Mesothelial cell of epicardium (in vitro differentiated cells): ENCODE measurements at places on chromosomes 7 and 10. TPM values are rescaled to one million over a fixed set of nuclear protein-coding genes. Genes with fewer than 3 reads are reported as not detected.

DNA sequence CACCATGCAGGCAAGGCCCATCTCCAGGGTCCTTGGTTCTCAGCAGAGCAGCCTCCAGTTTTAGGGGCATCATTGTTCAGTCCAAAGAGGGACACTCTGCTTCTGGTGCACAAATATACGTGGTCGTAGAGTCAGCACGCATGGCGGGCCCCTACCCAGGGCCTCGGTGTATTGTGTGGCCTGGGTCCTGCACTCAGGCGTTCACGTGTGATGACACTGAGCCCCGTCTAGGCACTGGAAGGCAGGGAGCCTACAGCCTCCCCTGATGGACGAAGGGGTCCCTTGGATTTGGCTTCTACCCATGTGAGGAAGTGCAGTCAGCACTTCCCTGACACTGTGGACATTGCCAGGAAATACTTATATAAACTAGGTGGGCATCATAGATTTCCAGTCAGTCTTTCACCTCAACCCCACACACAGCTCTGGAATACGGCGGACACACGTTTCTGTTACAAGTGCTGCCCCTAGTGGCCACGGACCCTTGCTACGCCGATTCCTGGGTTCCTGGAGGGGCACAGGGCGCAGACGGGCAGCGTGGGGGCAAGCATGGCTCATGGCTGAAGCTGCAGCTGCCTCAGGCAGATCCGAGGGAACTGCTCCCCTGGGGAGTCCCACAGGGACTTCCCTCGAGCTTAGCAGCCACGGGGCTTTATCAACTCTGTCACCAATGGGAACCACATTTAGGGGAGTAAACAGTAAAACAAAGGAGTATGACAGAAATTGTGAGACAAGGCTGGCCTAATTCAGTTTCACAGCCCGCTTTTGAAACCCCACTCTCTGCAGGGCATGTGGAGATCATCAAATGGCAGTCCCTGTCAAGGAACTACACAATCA is 25.4 kb downstream of the AIFM2 start:
- H3K27me3 ChIP-seq, result no peaks in the 10 kb centered on the region
- no peaks in the 10 kb centered on the region for H3K4me1 ChIP-seq
- peaks cover 33% of the 10 kb centered on the region for H3K36me3 ChIP-seq
- H3K27ac ChIP-seq, result peak overlapping the region; percentile 66

GRCh38 chr7:137325927-137326326 is 17.6 kb downstream of the PTN start:
- no peak for DNase-seq
- H3K4me3 ChIP-seq, result no peak overlapping the region
- peak overlapping the region; percentile 18 for H3K27ac ChIP-seq
- H3K27me3 ChIP-seq, result no peaks in the 10 kb centered on the region

- H3K36me3 ChIP-seq, result no peaks in the 10 kb centered on the region
- no peak overlapping the region for H3K4me3 ChIP-seq
- no peak for DNase-seq
- peaks cover 94% of the 10 kb centered on the region for H3K27me3 ChIP-seq
- H3K4me1 ChIP-seq, result peaks cover 8% of the 10 kb centered on the region
- no peak overlapping the region for H3K27ac ChIP-seq
Measured at GRCh38 chr7:20793248-20793647, 6.6 kb upstream of the SP8 start.

DNA sequence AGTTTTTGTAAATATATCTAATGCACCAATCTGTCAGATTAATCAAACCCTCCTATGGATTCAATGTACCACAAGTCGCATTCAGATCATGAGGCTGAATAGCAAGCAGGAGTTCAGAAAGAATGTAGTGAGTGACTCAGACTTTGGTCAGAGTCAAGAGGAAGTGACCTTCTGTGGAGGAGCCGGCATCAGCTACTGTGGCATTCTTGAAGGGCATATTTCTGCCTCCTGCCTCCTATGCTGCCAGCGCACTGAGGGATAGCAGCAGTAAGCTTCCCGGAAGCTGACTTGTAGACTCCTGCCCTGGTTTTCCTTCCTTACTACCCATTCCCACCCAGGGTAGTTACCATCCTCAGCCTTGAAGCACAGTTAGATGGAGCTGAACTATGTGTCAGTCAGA is 867.5 kb downstream of the NRG3 start:
- H3K36me3 ChIP-seq, result no peaks in the 10 kb centered on the region
- no peak for DNase-seq
- H3K27ac ChIP-seq, result no peak overlapping the region
- no peaks in the 10 kb centered on the region for H3K27me3 ChIP-seq

Gene PNLIP
- not detected in 3 replicates for total RNA-seq

Gene VIPR2
- total RNA-seq, result 0.04 to 0.20 TPM (median 0.14 TPM) in 3 replicates

Gene PNLIPRP1
- not detected in 3 replicates for total RNA-seq
